ENCODE measurements at places on chromosomes 16 and 17.

GRCh38 chr16:4290236-4290830 lies 17.5 kb upstream of the TFAP4 start:
- no peak for DNase-seq

DNA sequence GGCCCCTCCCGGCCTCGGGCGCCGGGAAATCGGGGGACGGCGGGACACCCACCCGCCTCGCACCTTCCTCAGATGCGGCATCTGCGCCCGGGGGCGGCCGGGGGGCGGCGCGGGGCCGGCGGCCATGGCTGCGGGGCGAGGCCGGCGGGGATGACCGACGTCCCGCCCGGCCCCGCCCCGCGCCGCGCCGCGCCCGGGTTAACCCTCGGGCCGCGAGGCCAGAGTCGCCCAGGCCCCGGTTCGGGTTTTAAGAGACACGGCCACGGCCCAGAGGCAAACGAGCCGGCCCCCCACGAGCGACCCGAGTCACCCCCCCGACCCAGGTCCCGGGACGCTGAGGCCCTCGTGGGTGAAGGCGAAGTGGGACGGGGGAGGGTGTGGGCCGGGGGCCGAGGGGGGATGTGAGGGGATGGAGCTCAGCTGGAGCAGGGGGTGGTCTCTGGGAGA lies at the start of gene RGS11:
RGS11 (minus strand) TSS at position 159 of the 447 bp plus-strand sequence; CDS start at position 126, 33 bp downstream.
- no peak for DNase-seq

DNA sequence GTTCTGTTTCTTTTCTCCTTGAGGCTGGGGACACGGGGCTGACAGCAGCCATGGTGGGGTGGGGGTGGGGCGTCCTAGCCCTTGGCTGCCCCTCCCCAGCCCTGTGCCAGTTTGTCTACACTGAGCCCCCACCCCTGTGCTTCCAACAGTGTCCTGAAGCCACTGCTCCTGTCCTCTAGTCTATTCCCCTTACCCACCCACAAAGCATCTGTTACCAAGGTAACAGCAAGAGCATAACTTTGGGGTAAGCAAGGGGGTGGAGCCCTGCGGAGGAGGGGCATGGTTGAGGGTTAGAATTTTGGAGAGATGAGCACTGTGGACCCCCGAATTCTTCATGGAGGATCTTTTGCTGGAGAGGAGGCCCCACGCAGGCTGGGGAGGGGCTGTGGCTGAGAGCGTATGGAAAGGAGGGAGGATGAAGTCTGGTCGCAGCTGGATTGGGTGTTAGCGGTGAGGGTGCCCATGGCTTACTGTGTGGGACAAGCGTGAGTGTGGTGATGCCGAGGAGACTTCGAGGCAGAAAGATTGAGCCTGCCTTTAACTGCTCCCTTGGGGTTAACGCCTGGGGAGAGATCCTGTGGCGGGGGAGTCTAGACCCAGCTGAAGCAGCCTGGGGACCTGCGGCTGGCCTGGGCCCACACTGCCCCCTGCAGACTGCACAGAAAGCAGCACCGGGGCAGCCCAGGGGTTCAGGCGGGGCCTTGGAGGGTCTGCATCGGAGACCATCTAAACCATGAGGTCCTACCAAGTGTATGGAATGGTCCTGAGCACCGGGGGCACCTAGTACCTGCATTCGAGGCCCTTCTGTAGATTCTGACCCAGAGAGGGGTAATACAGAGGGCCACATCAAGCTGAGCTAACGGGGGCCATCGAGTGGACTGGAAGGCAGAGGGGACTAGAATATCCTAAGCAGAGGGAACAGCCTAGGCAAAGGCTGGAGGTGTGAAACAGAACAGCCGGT lies 6.1 kb upstream of the STAC2 start:
- DNase-seq, result peak; percentile 65

DNA sequence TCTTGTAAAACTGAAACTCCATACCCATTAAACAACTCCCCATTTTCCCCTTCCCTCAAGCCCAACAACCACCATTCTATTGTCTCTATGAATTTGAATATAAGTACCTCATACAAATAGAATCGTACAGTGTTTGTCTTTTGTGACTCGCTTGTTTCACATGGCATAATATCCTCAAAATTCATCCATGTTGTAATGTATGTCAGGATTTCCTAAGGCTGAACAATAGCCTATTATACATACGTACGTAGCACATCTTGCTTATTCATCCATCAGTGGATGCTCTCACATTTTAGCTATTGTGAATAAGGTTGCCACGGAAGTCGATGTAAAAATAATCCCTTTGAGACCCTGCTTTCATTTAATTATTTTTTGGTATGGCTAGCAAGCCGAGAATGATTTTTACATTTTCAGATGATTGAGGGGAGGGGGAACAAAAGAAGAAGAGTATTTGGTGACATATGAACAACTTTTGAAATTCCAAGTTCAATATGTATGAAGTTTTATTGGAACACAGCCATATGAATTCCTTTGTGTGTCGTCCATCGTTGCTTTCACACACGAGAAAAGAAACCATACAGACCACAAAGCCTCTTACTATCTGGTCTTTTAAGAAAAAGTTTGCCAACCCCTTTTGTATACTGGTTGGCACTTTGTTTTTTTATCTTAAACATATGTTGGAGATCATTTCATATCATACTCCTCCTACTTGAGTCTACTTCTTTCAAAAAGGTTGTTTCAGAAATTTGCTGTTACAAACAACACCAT lies 371.2 kb downstream of the NPIPA8 start:
- no peak for DNase-seq

GRCh38 chr16:86794216-86794864 lies 216.0 kb downstream of the FOXL1 start:
- DNase-seq, result no peak

DNA sequence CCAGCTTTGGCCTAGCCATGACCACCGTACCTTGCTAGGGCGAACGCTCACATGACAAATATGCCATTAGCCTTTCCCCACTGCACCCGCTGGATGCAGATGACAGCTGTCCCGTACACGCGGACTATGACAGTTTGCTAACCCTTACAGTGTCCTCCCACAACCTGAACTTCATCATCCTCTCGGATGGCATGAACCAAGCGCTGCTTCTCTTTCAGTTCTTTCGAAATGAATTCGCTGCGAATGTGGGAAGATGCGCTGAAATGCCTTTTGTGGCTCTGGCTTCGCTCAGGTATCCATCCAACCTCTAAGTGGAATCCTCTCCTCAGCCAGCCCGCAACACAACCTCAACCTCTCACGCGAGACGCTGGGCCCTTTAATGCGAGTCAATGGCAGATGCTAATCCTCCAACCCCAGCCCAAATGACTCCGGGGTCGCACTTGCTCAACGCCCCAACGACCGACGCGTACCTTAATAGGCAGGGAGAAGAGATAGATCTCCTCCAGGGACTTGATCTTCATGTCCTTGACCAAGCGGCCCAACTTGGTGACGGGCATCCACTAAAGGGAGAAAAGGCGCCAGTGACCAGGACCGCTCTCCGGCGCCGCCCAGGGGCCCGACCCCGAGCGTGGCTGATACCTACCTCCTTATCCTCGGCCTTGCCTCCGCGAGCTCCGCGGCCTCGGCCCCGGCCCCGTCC lies 670 bp downstream of the RPS2 start:
- DNase-seq, result peak; percentile 60

DNA sequence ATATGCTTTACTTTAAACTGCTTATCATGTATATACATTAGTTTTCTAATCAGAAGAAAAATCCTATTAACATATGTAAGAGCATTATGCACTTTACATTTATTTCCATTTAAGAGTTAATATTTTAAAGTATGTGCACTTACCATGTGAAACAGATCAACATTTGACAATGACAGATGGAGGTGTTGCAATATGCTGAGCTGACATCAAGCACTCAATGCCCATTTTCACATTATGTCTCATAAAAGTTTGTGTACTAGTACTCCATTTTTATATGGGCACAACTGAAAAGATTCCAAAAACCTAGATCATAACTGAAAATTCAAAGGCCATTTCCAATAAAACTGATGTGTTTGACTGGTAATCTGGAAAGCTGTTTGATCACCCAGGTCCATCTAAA lies 420.9 kb upstream of the SOX9 start:
- DNase-seq, result no peak

GRCh38 chr17:66491665-66492064 lies 189.3 kb downstream of the PRKCA start:
- no peak for DNase-seq

DNA sequence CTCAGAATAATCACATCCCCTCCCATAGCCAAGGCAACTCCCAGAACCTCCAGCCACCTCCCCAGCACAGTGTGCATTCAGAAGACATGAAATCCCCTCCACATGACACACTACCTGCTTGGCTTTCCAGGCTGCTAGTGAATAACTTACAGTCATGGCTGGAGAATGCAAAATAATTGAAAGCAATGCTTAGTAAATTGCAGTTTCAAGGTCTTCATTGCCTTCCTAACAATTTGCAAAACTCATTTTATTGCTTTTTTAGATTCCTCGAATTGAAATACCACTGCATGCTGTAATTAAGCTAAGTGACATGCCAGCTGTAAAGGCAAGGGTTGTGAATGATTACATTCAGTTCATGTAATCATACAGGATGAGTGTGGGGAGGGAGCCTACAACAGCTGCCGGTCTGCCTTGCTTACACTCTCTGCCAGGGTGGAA lies 29.0 kb upstream of the HOXB13 start:
- no peak for DNase-seq

DNA sequence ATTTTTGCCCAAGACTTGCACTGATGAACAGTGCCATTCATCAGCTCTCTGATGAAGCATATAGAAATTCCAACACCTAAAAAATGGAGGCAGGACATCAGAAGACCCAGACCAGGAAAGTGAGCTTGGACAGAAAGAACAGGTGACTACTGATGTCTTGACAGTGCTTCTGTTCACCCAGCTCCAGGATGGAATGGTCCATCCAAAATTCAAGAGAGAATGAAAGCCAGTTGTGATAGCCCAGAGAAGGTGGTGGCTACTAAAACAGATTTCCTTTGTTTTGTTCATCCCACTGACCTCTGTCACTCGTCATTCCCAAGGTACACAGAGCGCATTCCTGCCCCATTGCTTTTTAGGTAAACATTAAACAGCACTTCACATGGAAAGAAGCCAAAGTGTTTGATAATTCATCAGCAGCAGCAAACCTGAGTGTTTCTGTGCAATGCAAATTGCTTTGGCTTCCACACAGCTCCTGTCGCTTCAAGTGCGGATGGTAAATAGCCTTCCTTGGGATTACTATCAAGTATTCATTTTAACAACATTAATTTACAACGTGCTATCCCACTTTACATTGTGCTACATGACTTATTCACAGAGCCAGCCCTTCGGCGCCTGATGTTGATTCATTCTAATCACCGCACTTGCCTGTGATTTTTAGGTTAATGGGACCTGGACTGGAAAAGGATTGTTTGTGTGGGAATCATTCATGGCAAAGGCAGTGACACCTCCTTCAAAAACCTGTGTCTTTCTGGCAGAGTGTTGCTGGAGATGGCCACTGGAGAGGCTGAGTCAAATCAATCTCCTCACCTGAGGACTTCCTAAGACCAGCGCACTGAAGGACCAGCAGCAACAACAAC lies 65.1 kb upstream of the TOX3 start:
- no peak for DNase-seq
